Omental fat pad (tissue), 4 donors: ENCODE measurements at places on chromosomes 12 and 14. TPM values are rescaled to one million over a fixed set of nuclear protein-coding genes. Genes with fewer than 3 reads are reported as not detected.

PLD4 gene
- under 0.01 TPM for total RNA-seq

KCNC2 gene
- total RNA-seq: not detected

RPGRIP1 gene
- 0.28 TPM for total RNA-seq

CEP128 gene
- total RNA-seq: 4.6 TPM

MYL2 gene
- total RNA-seq: not detected

CEBPE gene
- total RNA-seq: 0.36 TPM

MYH6 gene
- not detected for total RNA-seq

- DNase-seq: no peak
Measured at GRCh38 chr14:30587141-30587540, 28.2 kb downstream of the G2E3 start.
